ENCODE measurements at places on chromosomes 13 and 19.

DNA sequence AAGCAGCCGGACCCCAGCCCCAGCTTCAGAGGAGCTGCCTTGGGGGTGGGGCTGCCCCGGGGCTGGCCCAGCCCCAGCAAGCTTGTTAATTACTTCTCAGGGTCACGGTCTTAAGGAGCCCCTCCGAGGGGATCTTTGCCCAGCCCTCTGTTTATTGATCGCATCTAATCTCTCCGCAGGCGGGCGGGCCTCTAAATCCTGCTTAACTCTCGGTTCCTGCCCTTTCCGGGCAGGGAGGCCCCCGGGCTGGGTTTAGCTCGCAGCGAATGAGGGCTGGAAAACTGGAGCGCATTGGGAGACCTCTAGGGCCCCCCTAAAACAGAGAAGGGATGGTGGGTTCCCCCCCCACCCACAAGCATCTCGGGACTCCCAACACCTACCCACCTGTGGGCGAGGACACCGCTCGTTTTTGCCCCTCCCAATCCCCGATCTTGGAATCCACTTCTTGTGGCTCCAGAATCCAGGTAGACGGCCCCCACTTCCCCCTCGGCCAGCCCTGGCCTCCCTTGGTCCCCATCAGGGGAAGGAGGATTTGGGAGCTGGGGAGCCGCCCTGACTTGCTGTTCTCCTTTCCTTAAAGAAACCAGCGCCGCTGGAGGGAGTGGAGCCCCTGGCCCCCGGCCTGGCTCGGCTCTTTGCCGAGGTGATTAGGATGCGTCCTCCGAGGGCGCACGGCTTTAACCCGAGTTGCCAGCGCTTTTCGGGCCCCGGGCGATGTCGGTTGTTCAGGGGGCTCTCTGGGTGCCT is 59.5 kb upstream of the ADGRL1 start:
- no peak for DNase-seq

- no peak for DNase-seq
Measured at GRCh38 chr13:98315902-98316301, 138.8 kb upstream of the RNF113B start.

GRCh38 chr13:57531256-57531655 is 100.3 kb upstream of the PCDH17 start:
- DNase-seq, result no peak

DNA sequence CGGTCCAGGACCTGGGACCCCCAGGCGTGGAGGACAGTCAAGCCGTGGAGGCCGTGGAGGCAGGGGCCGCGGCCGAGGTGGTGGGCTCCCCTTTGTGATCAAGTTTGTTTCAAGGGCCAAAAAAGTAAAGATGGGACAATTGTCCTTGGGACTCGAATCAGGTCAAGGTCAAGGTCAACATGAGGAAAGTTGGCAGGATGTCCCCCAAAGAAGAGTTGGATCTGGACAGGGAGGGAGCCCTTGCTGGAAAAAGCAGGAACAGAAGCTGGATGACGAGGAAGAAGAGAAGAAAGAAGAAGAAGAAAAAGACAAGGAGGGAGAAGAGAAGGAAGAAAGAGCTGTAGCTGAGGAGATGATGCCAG is 2.3 kb downstream of the KMT2B start:
- no peak for DNase-seq

DNA sequence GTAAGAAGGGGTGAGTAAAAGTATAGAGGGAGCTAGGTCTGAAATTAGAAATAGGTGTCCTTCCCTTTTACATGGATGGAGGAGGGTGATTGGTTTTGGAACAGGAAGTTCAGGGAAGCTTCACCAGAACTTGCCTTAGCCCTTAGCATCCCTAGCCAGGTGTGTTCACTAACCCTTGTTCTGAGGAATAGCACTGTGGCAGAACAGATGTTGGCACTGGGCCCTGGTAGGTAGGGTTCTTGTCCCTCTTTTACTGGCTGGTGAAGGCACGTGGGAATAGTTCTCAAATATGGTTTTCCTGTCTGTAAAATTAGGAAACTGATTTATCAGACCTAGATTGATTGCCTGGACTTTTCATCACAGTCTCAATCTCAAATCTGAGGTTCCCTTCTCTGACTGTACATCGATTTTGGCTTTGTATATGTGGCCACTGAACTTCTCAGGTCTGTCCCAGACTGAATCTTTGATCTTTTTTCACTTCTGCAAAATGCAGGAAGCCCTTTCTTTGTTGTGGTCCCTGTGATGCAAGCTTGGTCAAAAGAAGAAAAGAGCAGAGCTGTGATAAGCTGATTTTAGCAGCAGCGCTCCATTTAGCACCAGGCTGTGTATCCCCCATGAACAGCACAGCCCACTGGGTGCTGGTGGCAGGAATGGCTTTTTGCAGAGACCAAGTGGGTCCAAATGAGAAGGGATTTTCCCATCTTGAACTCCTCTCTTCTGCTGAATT is 86.2 kb upstream of the HTR2A start:
- DNase-seq, result no peak

GRCh38 chr13:28440774-28441504 is 54.0 kb downstream of the FLT1 start:
- no peak for DNase-seq

DNA sequence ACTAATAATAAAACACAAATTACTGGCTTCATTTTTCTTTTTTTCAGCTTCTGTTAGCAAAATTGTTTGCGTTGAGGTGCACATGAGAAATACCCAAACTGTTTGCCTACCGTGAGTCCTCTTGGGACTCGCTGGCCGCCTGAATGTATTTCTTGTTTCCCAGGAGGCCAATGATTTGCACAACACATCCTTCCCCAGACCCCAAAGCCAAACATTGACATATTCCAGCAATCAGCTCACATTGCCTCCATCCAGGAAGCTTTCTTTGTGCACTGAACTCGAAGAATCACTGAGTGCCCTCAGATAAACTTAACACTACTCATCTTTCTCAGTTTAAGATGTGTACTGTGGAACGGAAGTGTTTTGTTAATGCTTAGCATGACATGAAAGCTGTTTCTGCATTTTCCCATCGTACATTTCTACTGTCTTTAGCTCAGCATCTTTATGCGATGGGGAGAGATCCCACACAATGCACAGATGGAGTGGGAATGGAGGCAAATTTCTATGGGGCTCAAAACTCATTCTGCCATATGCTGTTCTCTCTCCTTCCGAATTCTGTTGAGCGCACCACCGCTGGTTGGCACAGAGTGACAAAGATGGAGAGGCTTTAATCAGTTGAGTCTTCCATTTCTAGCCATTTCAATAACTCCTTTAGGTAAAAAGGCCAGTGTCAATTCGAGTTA is 399.5 kb downstream of the RFC3 start:
- DNase-seq, result no peak

DNA sequence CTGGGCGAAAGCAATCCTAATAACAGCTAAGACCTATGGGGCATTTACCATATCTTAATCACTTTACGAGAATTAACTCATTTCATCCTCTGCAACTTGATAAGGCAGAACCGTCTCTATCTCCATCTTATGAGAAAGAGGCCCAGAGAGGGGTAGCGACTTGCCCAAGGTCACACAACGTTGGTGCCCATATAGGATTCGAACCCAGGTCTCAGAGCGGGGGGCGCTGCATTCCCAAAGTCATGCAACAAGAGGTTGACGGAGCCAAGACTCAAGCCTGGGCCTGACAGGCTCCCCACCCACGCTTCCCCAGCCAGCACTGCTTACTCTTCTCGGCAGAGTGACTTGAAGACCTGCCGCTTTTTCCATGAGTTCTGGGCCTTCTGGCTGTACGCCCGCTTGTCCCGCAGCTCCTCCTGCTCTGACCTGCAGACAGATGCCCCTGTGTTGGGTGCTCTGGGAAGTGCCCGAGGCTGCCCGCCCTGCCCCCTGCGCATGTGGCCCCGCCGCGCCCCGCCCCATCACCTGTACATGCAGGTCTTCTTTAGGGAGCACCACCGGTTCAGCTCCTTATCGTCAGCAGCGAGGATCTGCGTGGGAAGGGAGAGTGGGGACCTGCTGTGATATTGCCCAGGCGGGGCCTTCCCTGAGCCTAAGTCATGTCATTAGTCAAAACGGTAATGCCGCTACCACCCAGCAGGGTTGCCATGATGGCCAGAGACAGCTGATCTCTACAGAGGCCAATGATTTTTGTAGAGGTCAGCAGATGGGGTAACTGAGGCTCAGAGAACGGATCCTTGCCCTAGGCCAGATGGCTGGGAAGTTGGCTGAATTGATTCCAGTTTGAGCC is 10.8 kb downstream of the KRI1 start:
- no peak for DNase-seq

- no peak for DNase-seq
Measured at GRCh38 chr13:43054803-43055802, 31.7 kb downstream of the DNAJC15 start.

GRCh38 chr19:49214701-49215100 is 57.1 kb downstream of the TRPM4 start:
- DNase-seq, result no peak

DNA sequence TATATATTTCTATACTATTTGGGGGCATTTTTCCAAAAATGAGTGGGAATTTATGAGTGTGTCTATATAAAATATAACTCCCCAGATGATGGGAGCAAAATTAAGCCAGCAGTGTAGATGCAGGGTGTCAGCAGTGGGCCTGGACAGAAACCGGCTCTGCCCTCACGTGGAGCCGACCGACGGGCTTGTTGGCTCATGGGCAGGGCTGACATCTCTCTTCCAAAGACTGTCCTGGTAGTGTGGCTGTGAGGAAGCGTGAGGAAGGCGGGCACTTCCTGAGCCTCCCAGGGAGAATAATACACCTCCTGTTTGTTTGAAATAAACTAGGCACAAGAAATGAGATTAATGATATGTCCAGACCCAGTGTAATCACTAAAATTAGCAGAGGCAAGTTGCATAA is 206.5 kb downstream of the TEX29 start:
- DNase-seq, result no peak

DNA sequence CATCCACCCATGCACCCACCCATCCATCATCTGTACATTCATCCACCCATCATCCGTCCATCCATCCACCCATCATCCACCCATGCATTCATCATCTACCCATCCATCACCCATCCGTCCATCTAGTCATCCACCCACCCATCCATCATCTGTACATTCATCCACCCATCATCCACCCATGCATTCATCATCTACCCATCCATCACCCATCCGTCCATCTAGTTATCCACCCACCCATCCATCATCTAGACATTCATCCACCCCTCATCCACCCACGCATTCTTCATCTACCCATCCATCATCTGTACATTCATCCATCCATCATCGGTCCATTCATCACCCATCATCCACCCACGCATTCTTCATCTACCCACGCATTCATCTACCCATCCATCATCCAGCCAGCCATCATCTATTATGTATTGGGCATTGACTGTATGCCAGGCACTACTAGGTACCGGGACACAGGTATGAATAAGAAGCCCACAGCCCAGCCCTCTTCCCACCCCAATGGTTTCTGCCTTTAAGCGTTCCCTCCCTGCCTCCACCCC is 16.7 kb upstream of the GALP start:
- DNase-seq, result no peak

DNA sequence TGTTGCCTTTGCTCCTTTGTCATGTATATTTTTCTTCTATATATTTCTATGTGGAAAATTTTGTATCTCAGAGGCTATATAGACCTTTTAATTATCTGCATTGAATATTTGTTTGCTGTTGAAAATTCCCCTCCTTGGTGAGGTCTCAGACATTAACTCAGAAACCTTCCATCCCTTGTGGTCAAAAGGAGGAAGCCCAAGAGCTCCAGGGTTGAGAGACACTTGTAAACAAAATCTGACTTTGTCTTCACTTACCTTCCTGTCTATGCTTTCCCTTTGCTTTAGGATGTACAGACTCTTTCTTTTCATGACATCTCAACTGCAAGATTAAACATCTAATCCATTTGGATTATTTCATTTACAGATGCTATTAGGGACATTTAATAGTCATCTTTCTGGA is 157.5 kb downstream of the PCDH20 start:
- no peak for DNase-seq

DNA sequence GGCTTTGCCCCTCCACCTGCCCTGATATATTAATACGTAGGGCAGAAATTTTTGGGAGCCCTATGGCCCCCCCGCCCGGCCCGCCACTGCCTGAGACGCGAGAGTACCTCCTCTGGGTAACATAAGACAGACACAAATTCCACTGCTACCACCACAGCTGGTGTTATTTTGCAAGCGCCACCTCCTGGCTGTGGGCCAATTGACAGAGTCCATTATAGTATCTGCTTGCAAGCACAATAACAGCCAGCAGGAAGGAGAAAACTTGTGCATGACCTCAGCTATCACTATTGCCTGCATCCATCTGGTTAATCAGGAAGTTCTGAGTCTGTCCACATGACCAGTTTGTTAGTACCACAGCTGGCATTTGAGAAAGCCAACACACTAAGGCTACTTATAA is 25.3 kb upstream of the OR10H2 start:
- DNase-seq, result no peak

DNA sequence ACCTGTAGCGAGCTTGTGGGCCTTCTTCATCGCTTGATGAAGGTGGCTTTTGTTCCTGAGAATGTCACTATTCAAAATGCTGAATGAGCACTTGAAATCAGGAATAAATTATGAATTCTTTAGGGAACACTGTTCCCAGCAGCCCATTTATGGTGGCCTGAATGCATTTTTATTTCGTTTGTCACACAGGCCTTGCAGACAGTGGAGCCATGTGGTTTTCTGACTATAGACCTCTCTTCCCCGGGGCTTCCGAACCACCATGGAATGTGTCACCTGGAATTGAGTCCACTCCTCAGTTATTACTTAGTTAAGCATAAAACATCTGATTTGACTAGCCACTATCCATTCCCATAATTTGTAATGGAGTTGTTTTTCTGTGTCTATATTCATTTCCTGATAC is 396.9 kb downstream of the IRS2 start:
- no peak for DNase-seq

- no peak for DNase-seq
Measured at GRCh38 chr19:31332096-31332495, 17.1 kb downstream of the TSHZ3 start.

DNA sequence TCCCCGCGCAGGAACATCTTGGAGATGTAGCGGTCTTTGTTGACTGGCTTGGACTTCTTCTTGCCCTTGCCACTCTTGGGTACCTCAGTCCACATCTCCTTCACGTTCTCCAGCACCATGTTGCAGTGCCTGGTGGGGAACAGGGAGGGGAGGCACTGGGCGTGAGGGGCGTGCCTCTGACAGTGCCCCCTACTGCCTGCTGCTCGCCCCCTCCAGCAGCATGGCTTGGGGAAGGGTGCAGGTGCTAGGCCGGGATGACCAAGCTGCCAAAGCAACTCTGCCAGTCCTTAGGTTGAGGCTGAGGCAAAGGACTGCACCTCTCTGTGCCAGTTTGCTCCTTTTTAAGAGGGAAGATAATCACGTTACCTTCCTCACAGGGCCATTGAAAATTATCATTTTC is 4.2 kb downstream of the SNRPD2 start:
- no peak for DNase-seq

- no peak for DNase-seq
Measured at GRCh38 chr13:101784313-101784712, 331.8 kb downstream of the ITGBL1 start.
